ENCODE measurements at places on chromosomes 11 and 22.

GRCh38 chr11:36119300-36119699, 169.9 kb downstream of the COMMD9 start:
- DNase-seq = no peak

DNA sequence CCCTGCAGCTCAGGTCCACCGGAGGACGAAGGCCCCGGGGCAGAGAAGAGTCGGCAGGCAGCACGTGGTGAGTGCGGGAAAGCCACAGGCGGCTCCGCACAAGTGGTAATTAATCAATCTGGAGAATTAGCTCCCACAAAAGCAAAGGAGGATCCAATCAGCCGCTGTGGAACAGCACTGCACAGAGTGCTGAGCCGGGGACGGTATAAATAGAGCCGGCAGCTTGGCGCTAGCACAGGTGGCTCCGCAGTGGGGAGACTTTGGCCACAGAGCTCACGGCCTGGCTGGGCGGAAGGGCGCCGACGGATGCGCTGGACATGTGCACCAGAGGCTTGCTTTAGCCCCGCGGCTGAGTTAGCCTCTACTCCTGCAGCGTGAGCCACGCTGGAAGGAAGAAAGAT, 48.9 kb downstream of the IGSF9B start:
- no peak for DNase-seq

GRCh38 chr11:12421386-12421785, 44.0 kb downstream of the PARVA start:
- DNase-seq = no peak

GRCh38 chr11:45904309-45904915, 2.7 kb downstream of the FREY1 start:
- no peak for DNase-seq

DNA sequence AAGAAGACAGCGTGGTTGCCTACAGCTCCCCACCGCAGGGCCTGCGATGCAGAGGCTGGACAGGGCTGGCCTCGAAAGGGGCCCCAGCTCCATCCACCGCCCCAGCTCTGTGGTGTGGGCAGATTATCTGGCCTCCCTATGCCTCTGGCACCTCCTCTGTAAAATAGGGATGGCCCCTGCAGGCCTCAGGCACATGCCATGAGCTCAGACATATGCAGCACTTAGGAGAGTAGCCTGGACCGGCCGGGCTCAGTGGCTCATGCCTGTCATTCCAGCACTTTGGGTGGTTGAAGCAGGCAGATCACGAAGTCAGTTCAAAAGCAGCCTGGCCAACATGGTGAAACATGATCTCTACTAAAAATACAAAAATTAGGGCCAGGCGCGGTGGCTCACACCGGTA, 7.4 kb downstream of the APOBEC3D start:
- DNase-seq = no peak

DNA sequence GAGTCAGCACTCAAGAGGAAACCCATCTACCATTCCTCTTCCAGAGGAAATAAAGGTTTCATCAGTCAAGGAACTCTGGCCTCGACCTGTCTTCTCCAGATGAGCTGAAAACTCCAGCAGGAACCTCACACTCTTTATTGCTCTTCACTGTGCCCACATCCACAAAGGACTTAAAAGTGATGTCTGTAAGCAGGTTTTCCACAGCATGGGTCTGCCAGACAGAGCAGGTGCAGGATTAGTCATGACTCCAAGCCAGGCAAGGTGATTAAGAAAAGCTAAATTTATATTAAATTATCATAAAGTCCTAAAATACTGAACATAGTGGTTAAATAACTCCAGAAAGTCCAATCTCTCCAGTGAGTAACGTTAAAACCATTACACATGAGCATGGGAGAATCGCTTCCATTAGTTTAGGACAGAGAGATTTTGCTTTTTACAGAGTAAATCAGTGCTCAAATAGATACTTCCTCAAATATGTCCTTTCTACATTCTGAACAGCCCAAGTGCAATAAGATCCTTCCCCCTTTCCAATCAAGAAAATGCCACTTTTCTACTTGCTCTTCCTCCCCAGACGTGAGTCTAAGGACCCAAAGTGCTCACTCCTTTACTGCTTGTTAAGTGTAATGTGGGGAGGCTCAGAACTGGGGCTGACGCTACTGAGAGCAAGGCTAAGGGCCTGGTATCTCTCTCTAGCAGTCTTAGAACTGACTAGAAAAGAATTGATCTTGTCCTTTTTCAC, 10.7 kb upstream of the CKAP5 start:
- no peak for DNase-seq

DNA sequence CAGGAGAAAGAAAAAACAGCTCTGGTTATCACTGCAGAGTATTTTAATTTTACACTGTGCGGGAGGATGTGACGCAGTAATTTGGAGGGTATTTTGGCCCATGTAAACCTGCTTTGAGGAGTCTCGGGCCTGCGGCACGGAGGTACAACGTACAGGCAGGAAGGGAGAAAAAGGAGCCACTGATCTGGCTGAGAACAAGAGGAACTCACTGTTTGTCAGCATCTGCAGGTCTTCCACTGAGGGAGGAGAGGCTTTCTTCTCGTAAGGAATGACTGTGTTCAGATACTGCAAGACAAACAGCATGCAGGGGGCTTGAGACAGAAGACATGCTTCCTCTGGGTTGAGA, 44.0 kb downstream of the FEZ1 start:
- no peak for DNase-seq

GRCh38 chr22:48171271-48171691, 1408.8 kb downstream of the TBC1D22A start:
- DNase-seq = no peak

DNA sequence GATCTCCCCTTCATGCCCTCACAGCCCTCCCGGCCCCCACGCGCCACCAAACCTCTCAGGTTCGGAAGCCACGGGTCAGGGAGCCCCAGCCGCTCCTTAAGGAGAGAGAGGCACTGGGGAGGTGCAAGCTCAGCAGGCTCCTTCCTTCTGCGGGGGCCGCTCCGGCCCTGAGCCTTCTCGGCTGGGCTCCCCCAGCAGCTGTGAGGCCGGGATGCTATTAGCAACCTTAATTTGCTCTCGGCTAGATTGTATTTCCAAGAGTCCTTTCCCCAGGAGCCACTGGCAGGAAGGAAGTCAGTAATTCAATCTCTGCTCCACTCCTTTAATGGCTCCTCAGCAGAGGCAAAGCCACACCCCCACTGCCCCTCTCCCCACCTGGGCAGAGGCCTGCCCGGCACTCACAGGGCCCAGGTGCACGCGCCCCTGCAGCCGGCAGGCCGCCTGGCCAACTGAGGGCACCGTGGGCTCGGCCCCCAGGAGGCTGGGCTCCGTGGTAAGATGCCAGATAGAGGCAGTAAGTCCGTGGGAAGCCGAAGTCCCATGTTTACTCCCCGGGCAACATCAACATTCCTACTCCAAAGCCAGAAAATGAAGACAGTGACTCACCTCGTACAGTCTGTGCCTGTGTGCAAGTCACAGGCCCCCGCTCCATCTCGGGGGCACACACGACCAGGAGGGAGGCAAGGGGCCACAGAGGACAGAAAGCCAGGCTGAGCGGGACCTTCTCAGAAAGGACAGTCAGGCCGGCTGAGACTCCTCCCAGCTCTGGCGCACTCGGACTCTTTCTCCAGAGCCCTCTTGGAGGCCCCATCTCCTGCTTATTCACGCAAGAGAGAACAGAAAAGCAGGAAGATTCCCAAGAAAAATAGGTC, 5.2 kb downstream of the IGSF9B start:
- no peak for DNase-seq

DNA sequence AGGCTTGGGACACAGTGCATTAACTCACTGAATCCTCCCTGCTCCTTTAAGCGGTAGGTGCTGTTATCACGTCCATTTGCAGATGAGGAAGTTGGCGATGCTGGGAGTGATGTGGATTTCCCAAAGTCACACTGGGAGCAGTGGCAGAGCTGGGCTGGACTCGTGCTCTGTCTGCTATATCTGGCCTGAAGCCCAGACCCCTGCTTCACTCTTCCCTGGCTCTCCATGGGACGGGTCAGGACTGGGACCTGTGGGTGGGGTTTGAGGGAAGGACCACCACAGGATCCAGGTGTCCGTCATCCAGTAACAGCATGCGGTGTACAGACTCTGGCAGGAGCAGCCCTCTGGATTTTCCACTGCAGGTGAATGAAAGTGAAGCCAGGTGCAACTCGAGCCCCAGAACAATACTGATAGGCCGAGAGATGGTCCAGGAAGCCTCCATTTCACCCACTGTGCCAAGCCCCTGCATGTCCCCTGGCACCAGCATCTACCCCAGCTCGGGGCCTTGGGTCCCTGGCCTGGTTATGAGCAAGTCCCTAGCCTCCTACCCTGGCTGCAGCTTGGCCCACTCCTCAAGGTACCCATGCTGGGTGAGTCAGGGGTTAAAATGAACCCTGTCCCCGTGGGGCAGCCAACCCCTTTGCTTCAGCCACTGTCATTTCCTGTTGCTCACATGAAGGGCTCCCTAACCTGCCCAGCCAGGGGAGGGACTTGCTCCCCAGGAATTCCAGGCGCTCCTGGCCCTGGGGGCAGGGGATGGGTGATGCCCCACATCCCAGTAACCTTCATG, 4.2 kb downstream of the USP2 start:
- no peak for DNase-seq

DNA sequence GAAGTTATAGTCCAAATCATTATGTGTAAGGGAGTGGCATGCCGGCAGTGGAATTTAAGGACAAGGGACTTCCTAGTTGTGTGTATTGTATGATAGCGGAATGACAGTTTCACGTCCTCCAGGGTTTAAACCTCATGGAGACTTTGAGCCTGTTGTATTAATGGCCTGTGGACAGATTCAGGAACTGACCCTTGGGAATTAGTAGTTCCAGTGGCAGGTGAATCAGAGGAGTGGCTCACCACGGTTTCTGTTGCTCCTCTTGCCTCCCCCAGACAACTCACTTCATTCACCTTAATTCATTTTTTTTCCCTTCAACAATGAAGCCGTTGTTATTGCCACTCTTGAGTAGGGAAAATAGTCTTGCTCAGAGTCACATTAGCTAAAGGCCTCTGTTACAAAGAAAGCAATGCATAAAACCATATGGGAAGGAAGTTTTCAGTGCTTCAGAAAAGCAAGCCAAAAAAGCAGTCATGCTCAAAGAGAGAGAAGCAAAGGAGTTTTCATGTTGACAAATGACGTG, 22.6 kb downstream of the AMOTL1 start:
- no peak for DNase-seq

DNA sequence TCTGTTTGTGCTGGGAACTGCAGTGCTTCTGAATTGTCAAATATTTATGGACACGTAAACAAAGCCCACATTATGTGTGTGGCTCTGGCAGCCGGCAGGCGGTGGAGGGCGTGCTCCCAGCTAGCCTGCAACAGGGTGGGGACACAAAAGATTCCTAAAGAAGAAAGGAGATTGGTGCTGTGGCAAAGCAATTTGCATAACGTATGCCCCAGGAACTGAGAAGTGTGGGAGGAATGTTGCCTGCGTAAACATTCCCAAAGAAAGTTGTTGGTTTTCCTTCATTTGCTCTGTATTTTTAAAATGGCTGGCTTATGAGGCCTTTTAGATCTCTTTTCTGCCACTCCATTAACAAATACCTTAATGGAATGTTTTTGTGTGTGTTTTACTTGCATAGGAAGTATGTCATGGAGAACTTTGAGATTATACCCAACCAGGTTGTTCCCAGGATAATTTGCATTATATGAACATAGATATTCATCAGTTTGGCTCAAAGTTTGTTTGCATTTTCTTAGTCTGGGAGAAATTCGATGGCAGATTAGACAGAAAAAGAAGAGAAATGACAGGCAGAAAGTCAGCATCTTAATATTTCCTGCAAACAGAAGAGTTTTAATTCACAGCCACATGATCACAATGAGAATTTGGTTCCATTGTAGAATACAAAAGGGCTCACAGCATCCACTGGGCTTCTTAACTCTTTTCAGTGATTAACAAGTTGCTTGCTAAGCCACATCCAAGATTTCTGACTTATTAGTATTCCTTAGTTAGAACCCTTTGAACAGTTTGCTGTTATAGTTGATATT, 41.8 kb upstream of the DLAT start:
- DNase-seq = no peak

- DNase-seq = no peak
Measured at GRCh38 chr11:57359896-57360690, 20.9 kb downstream of the PRG3 start.

DNA sequence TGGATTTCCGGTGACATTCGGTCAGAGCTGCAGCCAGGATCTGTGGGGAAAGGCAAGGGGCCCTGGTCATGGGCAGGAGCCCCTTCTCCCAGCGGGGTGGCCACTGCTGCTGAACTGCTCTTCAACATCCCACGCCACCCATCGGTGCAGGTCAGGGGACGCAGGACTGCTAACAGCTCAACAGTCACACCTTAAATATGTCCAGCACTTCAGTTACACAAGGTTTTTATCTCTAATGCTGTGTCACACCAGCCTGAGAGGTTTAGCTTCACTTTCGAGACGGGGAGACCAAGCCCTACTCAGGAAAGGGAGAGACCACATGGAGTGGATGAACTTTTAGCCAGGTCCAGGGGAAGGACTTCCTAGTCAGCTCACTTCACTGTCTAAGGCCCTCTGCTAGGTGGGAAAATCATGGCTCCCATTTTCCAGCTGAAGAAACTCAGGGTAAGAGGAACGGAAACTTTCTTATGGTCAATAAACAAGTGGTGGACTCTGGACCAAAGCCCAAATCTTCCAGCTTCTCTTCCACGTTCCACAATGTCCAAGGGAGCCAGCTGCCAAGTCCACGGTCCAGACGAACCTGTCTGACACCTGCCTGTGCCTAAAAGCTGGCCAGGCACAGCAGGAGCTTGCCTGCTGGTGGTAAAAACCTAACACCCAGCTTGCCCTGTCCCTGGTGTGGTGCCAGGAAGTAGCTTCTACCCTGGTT, 21.0 kb upstream of the CHADL start:
- no peak for DNase-seq

- no peak for DNase-seq
Measured at GRCh38 chr11:67664696-67665540, 9.5 kb downstream of the ALDH3B2 start.

- no peak for DNase-seq
Measured at GRCh38 chr11:1307998-1308742, 1.3 kb downstream of the TOLLIP start.

GRCh38 chr22:32473388-32473952, 1.1 kb upstream of the FBXO7 start:
- no peak for DNase-seq

GRCh38 chr22:49271831-49272230, 555.8 kb downstream of the BRD1 start:
- no peak for DNase-seq

- DNase-seq = no peak
Measured at GRCh38 chr11:108112057-108112456, 9.3 kb upstream of the ACAT1 start.

- DNase-seq = no peak
Measured at GRCh38 chr11:113341388-113342165, 27.2 kb downstream of the TTC12 start.

DNA sequence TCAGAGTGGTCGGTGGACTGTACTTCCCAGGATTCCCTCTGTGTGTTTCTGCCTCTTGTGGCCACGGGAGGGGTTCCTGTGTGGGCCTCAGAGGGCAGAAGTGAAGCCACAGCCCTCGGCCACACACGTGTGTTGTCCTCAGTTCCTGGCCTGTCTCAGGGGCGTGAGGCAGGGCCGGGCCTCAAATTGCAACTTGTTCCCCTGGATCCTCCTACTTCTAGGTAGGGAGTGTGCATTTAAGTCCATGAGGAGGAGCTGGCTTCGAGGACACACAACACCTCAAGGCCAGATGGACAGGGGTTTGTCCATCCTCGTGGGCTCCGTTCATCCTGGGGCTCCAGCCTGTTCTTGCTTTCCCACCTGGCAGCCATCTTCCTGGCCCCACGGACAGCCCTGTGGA, 573.0 kb downstream of the TBC1D22A start:
- DNase-seq = no peak

- DNase-seq = no peak
Measured at GRCh38 chr11:92659793-92660192, 309.7 kb upstream of the MTNR1B start.

GRCh38 chr11:94131718-94132115, 3.1 kb downstream of the PANX1 start:
- DNase-seq = no peak

- DNase-seq = no peak
Measured at GRCh38 chr11:72836111-72836510, 21.9 kb downstream of the ATG16L2 start.
